ENCODE measurements at places on chromosomes 4 and X.

DNA sequence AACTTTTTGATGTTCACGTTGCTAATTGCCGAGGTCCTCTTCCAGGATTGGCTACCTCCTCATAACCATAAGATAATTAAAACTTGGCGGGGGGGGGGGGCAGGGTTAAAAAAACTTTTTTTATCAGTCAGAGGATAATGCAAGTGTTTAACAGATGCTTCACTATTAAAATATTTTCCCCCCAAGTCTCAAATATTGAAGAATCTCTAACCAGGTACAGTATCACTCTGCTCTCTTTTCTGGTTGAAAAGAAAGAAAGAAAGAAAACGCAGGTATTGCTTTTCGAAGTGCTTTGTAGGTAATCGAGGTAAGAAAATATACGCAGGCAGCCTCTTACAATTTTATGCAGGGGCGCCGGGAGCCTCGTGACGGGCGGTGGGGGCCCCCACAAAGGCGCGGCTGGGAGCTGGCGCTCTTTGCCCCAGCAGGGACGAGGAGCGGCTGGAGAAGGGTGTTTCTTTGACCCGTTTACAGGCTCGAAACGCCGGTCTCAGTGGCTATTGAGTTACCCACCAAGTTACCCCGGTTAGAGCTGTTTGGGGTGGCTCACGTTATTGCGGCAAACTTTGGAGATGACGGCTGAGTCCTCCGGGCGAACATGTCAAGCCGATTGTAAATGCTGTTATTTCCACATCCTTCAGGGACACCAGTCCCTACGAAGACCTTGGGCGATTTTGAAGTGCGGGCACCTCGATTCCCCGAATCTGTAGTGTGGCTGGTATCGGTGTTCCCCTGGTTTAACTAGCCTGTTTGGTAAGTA is 477 bp upstream of the HAND2 start:
- no peak for DNase-seq

DNA sequence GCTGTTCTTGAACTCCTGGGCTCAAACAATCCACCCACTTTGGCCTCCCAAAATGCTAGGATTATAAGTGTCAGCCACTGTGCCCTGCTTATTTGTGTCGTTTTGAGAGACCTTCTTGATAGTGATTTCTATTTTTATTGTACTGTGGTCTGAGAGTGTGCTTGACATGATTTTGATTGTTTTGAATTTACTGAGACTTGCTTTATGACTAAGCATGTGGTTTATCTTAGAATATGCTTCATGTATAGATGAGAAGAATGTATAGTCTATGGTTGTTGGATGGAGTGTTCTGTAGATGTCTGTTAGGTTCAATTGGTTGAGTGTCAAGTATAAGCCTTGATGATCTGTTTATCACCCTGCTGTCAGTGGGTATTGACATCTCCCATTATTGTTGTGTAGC is 789.3 kb downstream of the IL1RAPL1 start:
- DNase-seq: no peak

DNA sequence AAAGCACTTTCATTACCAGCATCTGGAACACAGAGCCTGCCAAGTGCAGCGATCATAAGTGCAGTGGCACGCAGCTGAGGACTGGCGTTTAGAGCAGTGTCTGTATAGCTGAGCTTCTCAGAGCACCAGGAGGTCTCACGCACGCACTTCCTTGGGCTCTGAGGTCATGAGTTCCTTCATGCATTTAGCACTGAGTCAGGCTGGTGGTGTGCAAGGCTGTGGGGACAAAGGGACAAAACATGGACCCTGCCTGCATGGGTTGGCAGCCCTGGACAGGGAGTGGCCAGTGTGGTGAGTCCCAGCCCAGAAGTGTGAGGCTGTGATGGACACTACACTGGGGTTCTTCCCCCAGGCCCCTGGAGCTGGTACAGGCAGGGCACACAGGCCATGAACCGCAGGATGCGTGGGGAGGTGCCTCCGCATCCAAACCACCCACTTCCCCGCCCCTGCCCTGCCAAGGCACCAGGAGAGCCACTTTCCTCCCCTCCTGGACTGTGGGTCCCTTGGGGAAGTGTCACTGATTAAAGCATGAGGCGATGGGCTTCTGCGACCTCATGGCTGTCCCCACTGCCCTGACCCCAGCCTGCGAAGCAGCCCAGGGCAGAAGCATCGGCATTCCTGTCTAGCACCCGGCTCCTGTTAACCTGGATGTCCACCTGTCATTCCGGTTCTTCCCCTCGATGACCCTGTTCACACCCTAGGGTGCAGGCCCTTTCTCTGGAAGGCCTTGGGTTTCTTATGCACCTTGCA is 37.2 kb upstream of the GPR78 start:
- DNase-seq: no peak

GRCh38 chr4:112736718-112737135 is 99.8 kb downstream of the LARP7 start:
- DNase-seq: no peak

- no peak for DNase-seq
Observed at GRCh38 chr4:121326597-121326996, 54.2 kb downstream of the QRFPR start.

GRCh38 chrX:37332987-37333658 is 16.0 kb upstream of the PRRG1 start:
- DNase-seq: no peak

GRCh38 chrX:31228909-31229308 is 157.1 kb upstream of the FTHL17 start:
- DNase-seq: no peak

DNA sequence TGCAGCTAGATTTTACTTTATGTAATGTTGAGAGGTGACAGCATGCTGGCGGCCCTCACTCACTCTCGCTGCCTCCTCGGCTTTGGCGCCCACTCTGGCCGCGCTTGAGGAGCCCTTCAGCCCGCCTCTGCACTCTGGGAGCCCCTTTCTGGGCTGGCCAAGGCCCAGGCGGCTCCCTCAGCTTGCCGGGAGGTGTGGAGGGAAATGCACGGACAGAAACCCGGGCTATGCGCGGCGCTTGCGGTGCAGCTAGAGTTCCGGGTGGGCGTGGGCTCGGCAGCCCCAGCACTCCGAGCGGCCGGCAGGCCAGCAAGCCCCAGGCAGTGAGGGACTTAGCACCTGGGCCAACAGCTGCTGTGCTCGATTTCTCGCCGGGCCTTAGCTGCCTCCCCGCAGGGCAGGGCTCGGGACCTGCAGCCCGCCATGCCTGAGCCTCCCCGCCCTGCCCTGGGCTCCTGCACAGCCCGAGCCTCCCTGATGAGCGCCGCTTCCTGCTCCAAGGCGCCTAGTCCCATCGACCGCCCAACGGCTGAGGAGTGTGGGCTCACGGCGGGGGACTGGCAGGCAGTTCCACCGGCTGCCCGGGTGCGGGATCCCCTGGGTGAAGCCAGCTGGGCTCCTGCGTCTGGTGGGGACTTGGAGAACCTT is 128.7 kb downstream of the GASK1B start:
- no peak for DNase-seq

DNA sequence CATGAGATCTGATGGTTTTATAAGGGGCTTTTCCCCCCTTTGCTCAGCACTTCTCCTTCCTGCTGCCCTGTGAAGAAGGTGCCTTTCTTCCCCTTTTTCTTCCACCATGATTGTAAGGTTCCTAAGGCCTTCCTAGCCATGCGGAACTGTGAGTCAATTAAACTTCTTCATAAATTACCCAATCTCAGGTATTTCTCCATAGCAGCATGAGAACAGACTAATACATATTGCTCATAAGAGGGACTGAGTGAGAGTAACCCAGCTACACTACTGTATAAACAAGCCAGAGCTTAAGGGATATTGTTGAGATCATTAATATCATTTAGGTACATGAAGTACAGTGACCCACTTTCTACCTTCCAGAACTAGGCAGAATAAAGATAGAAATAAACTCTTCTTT is 102.9 kb downstream of the TEX13A start:
- DNase-seq: no peak

DNA sequence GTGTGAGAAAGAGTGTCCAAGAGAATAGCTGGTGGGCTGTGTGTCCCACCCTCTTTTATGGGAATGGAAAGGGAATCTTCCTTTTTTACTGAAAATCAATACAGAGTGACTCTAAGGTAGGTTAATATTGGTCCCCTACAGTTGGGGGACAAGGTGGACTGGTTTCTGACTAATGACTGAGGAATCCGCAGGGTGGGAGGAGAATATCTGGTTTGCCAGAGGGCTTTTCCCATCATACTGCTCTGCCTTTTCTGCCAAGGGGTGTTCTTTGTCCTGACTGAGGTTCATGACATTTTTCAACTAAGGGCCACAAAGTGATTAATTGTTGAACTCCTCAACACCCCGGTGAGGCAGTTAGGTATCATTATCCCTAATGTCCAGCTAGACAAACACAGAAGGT is 261.6 kb downstream of the SPATA18 start:
- no peak for DNase-seq

DNA sequence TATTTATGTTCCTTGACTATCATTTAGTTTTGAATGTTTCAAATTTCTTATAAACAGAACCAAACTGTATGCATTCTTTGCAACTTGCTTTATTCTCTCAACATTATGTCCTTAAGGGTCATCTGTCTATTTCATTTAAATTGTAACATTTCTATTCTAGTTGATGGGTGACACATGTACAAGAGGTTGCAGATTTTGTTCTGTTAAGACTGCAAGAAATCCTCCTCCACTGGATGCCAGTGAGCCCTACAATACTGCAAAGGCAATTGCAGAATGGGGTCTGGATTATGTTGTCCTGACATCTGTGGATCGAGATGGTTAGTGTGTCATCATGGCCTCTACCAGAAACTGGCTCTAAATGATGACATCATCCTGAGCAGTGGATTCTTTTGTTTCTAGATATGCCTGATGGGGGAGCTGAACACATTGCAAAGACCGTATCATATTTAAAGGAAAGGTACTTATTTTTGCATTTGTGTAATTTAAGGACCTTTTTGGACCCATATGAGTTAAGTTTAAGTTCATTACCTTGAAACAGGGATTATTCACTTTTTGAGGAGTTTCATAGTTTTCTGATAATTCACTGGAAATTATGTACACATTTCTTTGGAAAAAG is 6.1 kb downstream of the LIAS start:
- DNase-seq: peak; percentile 88

DNA sequence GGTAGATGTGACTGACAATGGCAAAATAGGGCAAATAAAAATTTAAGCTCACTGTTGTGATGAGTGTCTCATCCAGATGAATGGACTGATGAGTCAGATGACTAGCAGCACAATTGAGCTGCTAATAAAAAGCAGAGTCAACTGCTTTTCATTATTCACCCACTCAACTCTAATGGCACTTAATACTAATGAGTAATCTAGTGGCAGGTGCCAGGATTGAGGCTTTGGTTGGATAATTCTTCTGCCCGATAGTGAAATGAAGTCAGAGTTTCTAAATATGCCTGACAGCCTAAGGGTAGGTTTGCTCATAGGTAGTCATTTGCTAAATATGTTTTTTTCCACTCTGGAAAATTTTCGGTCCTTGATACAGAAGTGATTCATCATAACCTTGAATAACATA is 10.4 kb downstream of the OGT start:
- DNase-seq: peak; percentile 80

GRCh38 chrX:136528645-136529315 is 3.2 kb upstream of the VGLL1 start:
- DNase-seq: no peak

DNA sequence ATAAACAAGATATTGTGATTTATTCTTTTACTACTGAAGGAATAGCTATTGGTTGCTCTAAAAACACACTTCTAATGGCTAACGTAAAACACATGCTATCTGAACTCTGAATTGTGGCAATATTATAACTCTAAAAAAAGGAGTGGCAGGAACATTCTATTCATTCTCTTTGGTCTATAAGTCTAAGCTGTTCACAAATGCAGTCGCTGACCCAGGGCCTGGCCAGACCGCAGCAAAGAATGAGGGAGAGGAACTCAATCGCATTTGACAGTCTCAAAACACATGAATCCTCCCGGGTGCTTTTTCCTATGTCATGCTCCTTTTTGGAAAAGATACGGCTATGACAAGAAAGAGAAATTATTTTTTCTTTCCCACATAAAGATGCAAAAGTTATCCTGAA is 651.6 kb upstream of the PITX2 start:
- peak; percentile 79 for DNase-seq

DNA sequence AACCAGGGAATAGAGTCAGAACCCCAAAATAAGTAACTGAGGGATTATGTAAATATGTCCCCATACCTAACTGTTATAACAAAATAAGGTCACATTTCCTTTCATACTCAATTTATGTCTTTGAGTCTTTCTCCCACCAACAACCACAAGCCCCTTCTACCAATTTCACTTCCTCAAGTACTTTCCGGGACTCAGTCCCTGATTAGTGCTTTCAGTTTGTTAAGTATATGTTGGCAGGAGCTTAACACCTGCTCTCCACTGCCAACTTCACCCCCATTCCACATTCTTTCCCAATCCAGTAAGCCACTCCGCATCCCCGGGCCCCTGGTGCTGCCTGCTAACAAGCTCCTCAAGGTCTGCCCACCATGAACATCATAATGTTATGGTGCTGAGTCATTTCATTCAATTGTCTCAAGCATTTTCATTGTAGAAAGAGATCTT is 71.3 kb upstream of the SPRY1 start:
- DNase-seq: no peak

GRCh38 chr4:114535725-114536124 is 62.9 kb upstream of the UGT8 start:
- no peak for DNase-seq

DNA sequence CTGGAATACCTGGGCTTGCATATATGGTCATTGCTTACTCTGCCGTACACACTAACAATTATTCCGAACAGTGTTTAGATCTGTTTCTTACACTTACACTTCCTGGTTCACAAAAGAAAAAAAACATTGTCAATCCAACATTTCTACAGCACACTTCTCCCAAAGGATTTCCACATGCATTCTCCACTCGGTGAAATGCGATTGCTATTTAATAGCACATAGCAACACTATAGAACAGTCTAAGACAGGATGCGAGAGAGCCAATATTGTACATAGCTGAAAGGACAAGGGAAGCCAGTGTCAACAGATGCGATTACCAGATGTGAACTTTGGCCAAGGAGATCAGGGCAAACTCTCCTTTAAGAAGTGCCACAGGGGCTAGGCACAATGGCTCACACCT is 220.7 kb upstream of the GPC4 start:
- DNase-seq: no peak
